Stimulated activated CD4-positive, alpha-beta T cell treated with anti-CD3 and anti-CD28 coated beads, TNF-alpha, amount 100 ng/mL, for 1 hour (primary cell): ENCODE measurements at places on chromosomes 2 and 18.
A peak's percentile ranks its signal among the peaks of the same experiment; 100 is the strongest.

DNA sequence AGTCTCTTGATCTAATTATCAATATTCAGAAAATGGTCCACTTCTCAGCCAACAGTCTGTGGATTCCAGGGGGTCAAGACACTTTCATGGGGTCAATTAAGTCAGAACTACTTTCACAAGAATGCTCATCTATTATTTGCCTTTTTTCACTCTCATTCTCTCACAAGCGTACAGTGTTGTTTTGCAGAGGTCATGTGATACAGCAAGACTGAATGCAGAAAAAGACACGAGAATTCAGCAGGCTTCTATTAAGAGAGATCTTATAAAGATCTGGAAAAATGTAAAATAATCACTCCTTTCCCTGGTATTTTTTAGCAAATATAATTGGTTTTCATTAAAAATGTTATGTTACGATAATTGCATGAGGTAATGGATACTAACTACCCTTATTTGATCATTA is 8.7 kb downstream of the RPRD1A start:
- DNase-seq = no peak

- no peak for DNase-seq
Measured at GRCh38 chr2:200405599-200406298, 99.3 kb downstream of the SPATS2L start.

GRCh38 chr2:180892091-180892490 is 88.3 kb upstream of the UBE2E3 start:
- no peak for DNase-seq

GRCh38 chr2:84631047-84631446 is 114.7 kb downstream of the DNAH6 start:
- no peak for DNase-seq

DNA sequence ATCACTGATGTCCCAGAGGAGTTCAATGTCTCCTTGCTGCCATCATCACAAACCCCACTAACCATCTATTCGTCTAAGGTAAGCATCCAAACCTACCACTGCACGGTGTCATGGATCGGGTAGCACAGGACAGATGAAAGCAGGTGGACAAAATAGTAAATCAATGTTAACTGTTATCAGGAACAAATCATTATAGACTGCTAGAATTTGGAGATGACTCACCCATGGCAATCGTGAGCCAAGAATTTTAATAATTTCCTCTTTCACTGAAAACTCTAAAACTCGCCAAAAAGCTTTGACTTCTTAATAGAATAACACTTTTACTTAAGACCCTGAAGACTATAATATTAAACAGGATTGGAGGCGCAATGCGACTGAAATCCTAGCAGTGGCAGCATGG is 33.7 kb upstream of the BZW1 start:
- DNase-seq = no peak

DNA sequence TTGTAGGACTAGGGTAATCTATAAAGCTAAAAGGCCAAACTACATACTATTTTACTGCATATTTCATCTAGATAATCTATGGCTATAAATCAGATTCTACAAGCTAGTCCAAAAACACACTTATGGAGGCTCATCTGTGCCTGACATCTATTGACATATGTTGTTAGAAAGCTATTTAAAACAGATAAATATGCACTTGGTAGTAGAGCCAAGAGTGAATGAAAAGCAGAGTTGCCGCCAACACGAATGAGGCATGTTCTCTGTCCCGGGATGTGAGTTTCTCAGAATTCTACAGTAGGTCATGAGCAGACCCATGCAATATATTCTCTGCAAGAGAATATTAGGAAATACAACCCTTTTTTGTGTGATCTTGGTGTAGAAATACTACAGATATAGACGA is 66.7 kb upstream of the LPIN2 start:
- DNase-seq = no peak

GRCh38 chr2:71100195-71100964 is 29.6 kb downstream of the MCEE start:
- DNase-seq = peak; percentile 19

DNA sequence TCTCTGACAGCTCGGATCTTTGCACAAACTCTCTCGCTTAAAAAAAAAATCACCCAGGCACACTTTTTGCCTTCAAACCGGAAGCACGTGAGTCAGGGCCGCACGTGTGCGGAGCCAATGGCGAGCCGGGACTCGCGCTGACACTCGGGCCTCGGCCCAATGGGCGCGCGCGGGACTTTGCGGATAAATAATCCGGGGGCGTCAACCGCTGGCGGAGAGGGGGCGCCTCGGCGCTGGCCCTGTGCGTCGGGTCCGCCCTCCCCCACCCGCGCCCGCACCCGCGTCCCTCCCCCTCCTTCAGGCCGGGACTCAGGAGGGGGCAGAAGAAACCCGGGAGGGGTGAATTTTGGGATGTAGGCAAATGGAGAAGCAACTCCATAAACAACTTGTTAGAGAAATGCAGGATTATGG is 319 bp upstream of the EN1 start:
- no peak for DNase-seq

DNA sequence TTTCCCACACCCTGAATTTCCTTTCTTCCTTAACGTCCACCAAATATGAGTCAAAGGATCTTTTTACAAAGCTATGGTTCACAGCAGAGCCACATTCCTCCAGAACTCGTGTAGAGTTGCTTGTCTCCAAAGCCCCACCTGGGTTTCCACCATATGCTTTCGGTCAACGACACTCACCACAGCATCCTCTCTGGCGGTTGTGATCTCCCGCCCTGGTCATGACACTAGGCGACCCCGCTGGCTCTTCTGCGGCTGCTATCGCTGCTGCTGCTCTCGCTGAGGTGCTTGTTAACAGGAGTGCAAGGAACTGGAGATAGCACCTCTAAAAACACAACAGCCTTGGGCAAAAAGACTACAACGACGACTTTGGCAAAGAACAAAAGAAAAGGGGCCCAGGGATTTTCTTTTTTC is 340 bp downstream of the SLC40A1 start:
- no peak for DNase-seq

DNA sequence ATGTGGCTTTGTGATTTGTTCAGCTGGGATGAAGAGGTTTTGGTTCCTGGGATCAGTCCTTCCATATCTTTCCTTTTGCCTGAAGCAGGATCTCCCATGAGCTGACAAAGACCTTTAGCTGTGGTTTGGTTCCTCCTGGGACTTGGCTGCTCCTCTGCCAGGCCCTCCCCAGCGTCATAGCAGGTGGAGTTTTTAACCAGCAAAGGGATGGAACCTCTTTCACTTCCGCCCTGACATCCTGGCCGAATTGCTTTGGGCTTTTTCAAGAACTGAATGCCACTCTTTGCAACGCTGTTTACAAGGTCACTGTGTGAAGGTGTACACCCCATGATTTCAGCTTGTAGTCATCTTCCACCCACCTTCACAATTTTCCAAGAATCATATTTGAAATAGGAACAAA is 390 bp downstream of the PCARE start:
- DNase-seq = no peak

GRCh38 chr2:147223553-147224060 is 621.2 kb upstream of the ACVR2A start:
- no peak for DNase-seq

DNA sequence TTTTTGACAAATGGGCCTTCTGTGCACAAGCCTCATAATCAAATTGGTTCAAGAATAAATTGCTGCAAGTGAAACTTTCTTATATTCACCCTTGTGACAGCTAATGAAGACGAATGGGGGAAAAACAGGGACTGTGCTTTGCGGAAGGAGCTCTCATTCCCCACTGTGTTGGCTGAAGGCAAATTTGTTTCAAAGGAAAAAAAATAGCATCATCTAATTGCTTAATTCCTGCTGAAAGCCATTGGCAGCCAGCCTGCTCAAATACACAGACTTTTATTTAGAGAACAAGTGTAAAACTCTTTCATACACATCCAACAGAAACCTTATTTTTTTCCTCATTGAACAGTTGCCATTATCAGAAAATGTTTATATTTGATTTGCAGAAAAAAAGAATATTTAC is 172.3 kb downstream of the ARL6IP6 start:
- no peak for DNase-seq

DNA sequence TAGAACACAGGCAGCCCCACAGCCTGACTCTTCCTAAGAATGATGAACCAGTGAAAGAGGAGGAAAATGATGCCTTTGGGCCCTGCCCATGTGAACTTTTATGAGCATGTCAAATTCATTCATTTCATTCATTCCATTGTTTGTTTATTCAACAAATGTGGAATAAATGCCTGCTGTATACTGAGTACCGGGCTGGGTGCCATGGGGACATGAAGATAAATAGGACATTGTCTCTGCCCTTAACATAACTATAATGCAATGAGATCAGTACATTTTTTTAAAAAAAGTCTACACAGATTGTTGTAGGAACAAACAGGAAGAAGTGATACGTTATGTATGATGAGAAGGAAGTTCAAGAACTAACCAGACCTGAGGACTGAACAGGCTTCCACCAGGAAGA is 14.7 kb downstream of the MREG start:
- no peak for DNase-seq

- DNase-seq = no peak
Measured at GRCh38 chr2:78465707-78466106, 559.8 kb upstream of the REG3G start.

GRCh38 chr2:110735366-110735765 is 3.0 kb downstream of the ACOXL start:
- DNase-seq = no peak

DNA sequence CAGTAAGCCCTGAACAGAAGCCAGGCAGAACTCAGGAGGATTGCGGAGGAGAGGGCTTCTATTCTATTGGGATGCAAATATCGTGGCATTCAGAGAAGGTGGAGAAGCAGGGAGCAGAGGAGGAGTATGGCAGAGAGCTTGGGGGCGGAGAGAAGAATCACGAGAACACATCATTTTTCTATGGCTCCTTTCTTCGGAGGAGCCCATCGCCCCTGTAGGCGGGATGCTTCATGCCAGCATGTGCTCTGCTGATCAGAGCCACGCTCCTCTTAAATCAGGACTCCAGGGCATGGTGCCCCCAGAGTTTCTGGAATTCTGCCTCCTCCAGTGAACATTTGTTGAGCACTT is 71.1 kb downstream of the CIB4 start:
- DNase-seq = no peak

DNA sequence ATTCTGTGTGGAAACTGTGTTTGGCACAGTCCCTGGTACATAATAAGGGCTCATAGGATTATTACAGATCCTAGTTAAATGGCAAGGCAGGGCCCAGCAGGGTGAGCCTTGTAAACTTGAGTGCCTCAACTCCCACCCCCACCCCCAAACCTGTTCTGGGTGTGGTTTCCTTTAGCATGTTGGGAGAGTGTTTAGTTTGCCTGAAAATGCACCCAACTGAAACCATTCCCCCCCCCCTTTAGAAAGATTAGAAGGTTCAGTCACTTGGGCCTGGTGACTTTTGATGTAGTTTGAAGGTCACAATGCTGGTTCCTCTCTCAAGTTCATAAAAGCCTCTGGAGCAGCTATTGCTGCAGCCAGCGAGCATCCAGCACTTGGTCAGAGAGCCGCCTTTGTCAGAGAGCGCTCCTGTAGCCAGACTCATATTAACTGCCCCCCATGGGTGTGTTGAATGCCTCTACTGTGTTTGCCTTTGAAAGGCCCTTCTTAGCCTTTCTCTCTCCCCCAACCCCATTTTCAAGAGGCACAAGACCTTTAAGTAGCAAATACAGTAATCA is 113.7 kb downstream of the SPTBN1 start:
- no peak for DNase-seq

- DNase-seq = no peak
Measured at GRCh38 chr2:41923156-41923786, 124.5 kb upstream of the PKDCC start.

DNA sequence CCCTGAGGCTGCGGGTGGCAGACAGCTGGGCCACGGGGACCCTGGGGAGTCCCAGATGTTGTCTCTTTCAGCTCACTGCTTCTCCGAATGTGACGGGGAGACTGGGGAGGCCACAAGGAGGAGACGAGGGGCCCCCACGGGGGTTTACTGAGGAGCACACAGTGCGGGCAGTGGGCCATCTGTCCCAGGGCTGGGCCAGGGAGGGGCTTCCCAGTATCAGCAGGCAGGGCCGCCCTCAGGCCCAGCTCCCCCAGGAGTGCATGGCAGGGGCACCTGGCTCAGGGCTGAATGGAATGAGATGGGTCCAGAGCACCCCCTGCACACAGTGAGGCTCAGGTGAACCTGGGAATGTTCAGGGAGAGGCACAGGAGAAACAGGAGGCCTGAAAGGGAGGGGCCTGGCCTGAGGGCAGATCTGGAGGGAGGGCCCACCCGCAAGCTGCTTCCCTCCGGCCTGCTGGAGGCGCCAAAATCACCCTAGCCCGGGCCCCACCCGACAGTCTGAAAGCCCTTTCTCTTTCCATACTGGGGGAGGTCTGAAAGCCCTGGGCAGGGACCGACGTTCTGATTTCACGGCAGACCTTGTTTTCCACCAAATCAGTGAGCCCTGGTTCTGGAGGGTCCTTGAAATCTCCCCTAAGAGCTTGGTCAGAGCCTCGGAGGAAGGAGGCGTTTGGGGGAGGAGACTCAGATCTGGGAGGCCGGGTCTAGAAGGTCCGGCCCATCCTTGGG is 35.5 kb upstream of the PTMA start:
- no peak for DNase-seq

DNA sequence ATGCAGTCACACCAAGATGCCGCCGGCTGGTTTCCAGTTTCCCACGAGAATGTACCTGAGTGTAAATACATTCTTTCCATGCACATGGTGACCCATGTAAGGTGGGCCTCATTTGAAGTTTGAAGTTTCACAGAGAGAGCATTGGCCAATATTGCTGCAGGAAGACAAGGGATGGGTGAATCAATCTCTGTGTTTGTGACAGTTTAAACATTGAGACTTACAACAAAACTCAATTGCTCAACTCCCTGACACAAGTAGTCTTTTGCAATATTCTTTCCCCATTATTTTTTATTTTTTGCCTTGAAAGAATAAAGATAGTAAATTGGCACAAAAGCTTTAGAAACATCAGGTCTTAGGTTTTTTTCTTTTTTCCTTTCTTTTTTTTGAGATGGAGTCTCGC is 5.1 kb downstream of the SERPINB2 start:
- no peak for DNase-seq

DNA sequence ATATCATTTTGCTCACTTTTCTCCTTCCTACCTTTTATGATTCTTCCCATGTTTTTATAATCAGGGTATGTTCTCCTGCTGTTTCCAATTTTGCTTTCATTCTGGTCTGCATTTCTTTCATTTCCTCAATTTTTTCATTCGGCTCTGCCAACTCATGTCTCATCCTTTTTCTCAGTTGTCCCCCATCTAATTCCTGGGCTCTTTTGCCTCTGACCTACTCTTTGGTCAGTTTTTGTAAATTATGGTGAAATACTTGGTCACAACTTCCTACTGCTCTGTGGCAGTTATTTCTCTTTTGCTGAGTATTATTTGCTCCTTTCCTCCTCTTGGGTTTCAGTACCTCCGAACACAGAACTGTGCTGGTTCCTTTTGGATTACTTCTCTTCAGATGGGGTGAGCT is 27.5 kb downstream of the MYO7B start:
- DNase-seq = no peak
